ENCODE measurements at places on chromosomes 3 and 15.

GRCh38 chr15:85473455-85473854, 93.1 kb downstream of the AKAP13 start:
- DNase-seq = no peak

DNA sequence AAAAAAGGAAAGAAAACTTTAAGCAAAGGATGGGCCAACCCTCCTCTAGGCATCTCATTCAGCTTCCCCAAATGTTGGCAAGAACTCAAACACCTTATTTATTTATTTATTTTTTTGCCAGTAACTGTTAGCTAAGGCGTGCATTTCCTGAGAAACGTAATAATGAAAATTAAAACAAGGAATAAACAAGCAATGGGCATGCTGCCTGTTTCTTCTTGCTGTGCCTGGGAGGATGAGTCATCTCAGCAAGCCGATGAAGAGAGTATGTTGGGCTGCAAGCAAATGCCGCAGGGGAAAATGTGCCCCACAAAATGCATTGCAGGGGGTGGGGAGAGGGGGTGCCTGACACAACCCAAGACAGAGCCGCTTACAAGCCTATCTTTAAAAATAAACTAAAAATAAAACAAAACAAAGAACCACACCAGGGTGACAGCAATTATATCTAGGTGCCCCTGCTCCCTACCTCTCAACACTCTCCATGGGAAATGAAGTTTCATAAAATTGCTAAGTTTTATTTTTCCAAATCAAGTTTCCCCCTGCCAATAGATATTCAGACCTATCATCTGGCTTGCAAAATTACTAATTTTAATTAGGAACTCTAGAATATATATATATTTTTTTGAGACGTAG, 40.3 kb downstream of the EIF4E3 start:
- DNase-seq = no peak

- no peak for DNase-seq
These were observed 401.9 kb upstream of the TPRG1 start for GRCh38 chr3:188769831-188770230.

- DNase-seq = no peak
These were observed 39.8 kb downstream of the CEMIP start for GRCh38 chr15:80819001-80819400.

- DNase-seq = no peak
These were observed 32.0 kb downstream of the TM4SF4 start for GRCh38 chr3:149506540-149506939.

GRCh38 chr15:41231422-41232226, 556 bp downstream of the CHP1 start:
- no peak for DNase-seq

GRCh38 chr3:151837057-151837456, 23.1 kb downstream of the AADAC start:
- no peak for DNase-seq
